PC-9 (cell line): ENCODE measurements at places on chromosomes 5 and 9. TPM values are rescaled to one million over a fixed set of nuclear protein-coding genes. Genes with fewer than 3 reads are reported as not detected.

- H3K27me3 ChIP-seq = no peaks in the 10 kb centered on the region
- H3K4me3 ChIP-seq = no peak overlapping the region
- no peak for DNase-seq
- no peaks in the 10 kb centered on the region for H3K4me1 ChIP-seq
- no peaks in the 10 kb centered on the region for H3K36me3 ChIP-seq
Measured at GRCh38 chr5:32687499-32687831, 23.7 kb upstream of the NPR3 start.

DNA sequence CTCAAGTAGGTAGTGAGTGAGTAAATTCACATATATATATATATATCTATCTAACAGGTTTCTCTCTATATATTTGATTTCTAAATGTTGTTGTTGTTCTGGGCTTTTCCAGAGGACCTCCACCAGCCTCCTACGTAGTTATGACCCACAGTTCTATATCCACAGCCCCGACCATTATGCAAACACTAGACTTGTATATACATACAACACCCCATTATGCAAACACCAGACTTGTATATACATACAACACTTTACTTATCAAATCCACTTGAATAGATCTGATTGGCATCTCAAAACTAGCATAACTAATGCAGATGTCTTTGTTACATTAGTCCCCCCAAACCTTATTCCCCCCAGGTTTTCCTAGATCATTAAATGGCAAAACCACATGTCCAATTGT lies 108.7 kb downstream of the JAKMIP2 start:
- no peak overlapping the region for H3K4me3 ChIP-seq
- H3K27ac ChIP-seq = no peak overlapping the region
- no peaks in the 10 kb centered on the region for H3K36me3 ChIP-seq
- DNase-seq = no peak
- no peaks in the 10 kb centered on the region for H3K4me1 ChIP-seq
- peaks cover 36% of the 10 kb centered on the region for H3K27me3 ChIP-seq

- DNase-seq = peak; percentile 57
- peak overlapping the region; percentile 30; the same call in 1 of the 2 replicates for H3K27ac ChIP-seq
- H3K4me3 ChIP-seq = peak overlapping the region; percentile 89
- no peaks in the 10 kb centered on the region for H3K36me3 ChIP-seq
Measured at GRCh38 chr5:55232271-55232984, 980 bp downstream of the CCNO start.

DNA sequence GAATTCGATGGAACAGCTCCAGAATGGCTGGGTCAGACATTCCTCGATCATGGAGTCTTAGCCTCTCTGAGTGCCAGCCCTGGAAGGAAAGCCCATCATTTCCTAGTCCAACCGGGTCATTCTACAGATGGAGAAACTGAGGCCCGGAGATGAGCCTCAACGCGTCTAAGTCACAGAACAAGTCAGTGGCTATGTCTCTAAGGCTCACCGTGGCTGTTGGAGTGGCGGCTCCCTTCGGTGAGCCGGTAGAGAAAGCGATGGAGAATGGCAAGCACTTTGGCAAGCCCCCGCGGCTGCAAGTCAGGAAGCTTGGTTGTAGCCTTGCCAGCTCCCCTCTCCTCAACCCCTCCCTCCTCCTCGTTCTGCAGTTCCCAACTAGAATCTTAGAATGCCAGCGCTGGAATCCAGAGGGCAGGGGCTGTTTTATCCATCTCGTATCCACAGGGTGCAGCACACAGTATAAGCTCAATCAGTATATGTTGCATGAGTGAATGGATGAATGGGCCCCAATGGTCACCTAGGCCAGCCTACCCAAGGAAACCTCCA lies 438 bp upstream of the ARSI start:
- no peak overlapping the region for H3K27ac ChIP-seq
- H3K4me3 ChIP-seq = no peak overlapping the region; the same call in 1 of the 2 replicates
- H3K4me1 ChIP-seq = peaks cover 15% of the 10 kb centered on the region
- H3K36me3 ChIP-seq = no peaks in the 10 kb centered on the region
- DNase-seq = no peak

- DNase-seq = no peak
- no peaks in the 10 kb centered on the region for H3K4me1 ChIP-seq
- H3K27ac ChIP-seq = no peak overlapping the region
- 0 out of 2 replicates have a peak, but pooled peaks cover 20% of the 10 kb centered on the region for H3K36me3 ChIP-seq
Measured at GRCh38 chr9:133094842-133095393, 26.1 kb downstream of the RALGDS start.

DNA sequence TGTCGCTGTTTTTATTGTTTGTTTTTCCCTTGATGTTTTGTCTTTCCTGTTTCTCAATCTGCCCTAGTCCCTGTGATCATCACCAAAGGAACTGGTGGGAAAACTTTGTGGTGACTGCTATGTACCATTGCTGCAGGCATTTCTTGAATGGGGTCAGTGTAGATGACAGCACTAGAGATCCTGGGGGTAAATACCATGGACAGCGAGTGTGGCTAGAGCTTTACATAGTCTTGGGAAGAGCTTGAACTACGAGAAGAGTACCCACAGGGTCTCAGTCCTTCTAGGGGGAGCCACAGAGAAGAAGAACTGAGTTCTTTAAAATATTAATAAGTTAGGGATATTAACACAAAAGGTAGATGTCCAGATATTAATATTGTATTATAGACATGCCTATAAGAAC lies 138.8 kb downstream of the PAM start:
- no peak for DNase-seq
- no peaks in the 10 kb centered on the region for H3K4me1 ChIP-seq
- H3K36me3 ChIP-seq = no peaks in the 10 kb centered on the region
- H3K27me3 ChIP-seq = no peaks in the 10 kb centered on the region
- no peak overlapping the region for H3K27ac ChIP-seq

Gene TRIP13
- 56.1 and 74.0 TPM in 2 replicates for total RNA-seq
